ENCODE measurements at places on chromosomes 3 and 15.

- DNase-seq: no peak
These were observed 22.6 kb upstream of the UMPS start for GRCh38 chr3:124707656-124708062.

DNA sequence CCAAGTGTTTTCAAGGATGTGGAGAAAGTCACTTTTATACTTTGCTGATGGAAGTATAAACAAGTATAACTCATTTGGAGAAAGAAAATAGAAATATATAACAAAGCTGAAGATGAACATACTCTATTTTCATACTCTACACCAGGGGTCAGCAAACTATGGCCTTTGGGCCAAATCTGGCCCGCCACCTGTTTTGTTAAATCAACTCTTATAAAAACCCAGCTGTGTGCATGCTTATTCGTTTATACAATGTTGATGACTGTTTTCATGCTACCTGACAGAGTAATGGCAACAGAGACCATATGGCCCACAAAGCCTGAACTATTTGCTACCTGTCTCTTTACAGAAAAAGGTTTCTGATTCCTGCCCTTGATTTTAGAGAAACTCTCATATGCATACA lies 124.0 kb downstream of the NR1D2 start:
- DNase-seq: no peak

- peak; percentile 8 for DNase-seq
These were observed 609 bp downstream of the RNF13 start for GRCh38 chr3:149813367-149814281.

GRCh38 chr15:86488046-86488445 lies 408.4 kb downstream of the AGBL1 start:
- no peak for DNase-seq

- DNase-seq: no peak
These were observed 34.8 kb upstream of the PFN2 start for GRCh38 chr3:150005243-150006112.

DNA sequence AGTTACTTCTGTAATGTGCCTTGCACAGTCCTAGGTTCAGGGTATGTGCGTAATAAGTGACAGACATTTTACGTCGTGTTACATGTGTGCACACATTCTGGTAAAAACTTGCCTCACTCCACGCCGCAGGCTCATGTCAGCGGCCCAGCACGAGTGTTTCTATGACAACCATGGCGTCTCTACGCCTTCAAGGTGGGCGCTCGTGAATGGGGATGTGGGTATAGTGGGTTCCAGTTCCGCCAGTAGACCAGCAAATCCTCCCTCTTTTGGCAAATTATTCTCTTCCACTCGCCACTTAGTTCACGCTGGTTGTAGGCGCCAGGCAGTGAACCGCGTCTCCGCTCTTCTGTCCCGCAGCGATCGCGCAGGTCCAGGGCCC lies 40.3 kb downstream of the CHST14 start:
- peak; percentile 14 for DNase-seq

- no peak for DNase-seq
These were observed 13.8 kb downstream of the RAB43 start for GRCh38 chr3:129107793-129108192.

DNA sequence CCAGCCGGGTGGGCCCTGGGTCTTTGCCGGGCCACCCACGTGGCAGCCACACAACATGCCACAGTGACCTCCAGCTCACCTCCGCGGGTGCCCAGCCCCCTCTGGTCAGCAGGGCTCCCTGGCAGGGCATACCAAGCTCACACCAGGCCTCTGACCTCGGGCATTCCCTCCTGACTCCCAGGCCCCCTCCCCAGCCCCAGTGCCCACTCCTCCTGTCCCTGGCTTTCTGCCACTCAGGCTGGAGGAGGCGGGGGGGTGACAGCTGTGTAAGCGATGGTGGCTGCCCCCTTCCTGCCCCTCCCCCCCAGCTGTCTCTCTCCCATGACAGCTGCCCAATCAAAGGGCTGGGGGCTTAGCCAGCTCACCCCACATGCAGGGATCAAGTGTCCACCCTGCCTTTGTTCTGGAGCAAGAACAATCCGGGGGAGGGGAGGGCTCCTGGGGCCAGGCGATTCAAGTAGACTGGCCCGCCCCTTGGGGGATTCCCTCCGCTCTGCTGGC lies 3.3 kb downstream of the PCBP4 start:
- DNase-seq: no peak
